HCEC 1CT (cell line): ENCODE measurements at places on chromosomes 3 and 15.

GRCh38 chr3:46948830-46949671 lies 27.5 kb downstream of the CCDC12 start:
- no peak for DNase-seq

DNA sequence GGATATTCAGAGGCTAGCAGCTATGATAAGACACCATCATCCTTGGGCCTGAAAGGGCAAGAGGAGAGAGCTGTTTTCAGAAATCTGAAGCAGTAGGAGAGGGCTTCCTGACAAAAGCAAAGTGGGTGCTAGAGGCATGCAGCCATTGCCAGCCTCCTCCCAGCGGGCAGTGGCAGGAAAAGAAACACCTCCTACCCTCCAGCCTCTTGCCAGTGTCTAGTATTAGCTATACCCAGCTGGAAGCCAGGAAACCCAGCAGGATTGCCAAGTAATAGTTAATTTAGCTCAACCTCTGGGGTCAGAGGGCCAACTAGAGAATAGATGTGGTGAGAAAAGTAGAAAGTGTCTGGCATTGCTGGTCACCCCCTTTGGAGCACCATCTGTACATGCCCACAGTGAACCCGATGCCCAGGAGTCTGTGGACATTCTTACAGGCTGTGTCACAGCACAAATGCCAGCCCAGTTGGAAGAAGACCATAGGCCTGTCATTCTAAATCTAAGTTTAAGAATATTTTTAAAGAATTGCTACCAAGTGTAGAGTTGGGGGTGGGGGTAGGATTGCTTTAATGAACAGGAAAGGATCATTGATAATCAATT lies 85.3 kb downstream of the HCN4 start:
- DNase-seq = no peak

DNA sequence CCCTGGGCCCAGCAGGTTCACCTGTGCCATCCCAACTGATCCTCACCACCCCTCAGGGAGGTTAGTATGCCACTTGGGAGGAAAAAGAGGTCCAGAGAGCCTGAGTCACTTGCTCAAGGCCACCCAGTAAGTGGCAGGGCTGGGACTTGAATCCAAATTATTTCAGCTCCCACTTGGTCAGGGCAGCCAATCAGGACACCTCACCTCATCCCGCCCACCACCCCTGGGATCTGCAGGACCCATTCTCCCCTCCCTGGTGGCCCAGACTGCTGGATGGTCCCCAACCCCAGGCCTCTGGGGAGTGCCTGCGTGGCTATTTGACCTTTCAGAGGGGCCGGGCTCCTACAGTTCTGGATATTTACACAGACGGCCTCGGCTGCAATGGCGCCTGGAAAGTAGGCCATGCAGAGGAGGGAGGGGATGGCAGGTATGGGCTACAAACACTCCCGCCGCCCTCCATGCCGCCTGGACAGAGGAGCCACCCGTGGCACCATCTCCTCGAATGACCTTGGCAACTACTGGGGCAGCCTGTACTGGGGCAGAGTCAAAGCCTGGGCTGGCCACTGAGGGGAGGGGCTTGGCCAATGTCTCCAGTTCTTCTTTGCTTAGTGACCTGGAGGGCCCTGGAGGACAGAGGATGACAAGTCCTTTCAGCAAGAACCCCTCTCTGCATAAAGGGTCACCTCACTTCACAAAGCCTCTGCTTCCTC lies 153.6 kb upstream of the LINGO1 start:
- DNase-seq = no peak

DNA sequence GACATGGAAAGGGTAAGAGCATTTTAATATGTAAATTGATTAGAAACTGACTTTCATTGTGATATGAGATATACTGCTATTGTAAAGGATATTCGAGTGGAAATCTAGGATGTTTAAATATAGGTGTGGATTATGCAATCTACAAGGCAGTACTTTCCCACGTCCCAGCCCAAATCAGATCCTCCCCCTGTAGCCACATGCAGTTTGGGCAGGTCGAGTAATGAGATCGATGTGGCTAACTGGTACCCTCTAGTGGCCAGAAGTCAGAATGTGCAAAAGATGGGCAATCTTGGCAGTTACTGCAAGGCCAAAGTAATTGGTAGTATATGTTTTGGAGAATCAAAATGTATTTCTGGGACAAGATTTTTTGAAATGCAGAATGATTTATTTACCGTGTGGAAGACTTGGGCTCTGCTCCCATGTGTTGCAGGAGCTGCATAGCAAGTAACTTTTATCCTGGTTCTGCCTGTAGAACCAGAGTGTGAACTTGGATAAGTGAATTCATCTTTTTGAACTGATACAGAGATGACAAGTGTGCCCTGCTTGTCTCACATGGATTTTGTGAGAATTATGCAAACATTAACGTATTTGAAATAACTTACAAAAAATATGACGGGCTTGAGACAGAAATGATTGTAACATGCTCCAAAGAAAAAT lies 94.5 kb upstream of the ADAMTSL3 start:
- DNase-seq = peak; percentile 65

GRCh38 chr15:79283252-79284048 lies 928 bp downstream of the ANKRD34C start:
- no peak for DNase-seq

DNA sequence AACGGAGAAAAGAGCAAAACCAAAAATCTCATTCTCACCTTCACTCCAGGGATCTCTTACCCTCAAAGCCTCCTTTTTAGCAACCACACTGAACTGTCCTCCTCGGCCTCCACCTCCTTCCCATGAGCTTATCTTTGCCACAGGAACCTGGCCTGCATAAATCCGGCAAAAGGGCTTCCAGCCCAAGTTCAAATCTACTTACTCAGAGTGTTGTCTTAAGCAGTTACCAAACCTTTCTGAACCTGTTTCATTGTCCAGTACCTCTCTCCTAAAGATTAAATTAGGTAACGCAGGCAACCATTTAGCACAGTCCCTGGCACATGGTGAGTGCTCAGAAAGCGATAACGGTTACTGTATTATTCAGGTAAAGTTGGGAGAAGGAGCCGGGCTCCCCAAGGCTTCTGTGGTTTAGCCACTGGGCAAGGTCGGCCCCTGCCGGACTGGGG lies 777 bp downstream of the CIB1 start:
- DNase-seq = no peak

GRCh38 chr3:178845420-178846118 lies 226.0 kb downstream of the ZMAT3 start:
- peak; percentile 30 for DNase-seq

GRCh38 chr3:67983166-67983565 lies 328.8 kb upstream of the SUCLG2 start:
- no peak for DNase-seq

DNA sequence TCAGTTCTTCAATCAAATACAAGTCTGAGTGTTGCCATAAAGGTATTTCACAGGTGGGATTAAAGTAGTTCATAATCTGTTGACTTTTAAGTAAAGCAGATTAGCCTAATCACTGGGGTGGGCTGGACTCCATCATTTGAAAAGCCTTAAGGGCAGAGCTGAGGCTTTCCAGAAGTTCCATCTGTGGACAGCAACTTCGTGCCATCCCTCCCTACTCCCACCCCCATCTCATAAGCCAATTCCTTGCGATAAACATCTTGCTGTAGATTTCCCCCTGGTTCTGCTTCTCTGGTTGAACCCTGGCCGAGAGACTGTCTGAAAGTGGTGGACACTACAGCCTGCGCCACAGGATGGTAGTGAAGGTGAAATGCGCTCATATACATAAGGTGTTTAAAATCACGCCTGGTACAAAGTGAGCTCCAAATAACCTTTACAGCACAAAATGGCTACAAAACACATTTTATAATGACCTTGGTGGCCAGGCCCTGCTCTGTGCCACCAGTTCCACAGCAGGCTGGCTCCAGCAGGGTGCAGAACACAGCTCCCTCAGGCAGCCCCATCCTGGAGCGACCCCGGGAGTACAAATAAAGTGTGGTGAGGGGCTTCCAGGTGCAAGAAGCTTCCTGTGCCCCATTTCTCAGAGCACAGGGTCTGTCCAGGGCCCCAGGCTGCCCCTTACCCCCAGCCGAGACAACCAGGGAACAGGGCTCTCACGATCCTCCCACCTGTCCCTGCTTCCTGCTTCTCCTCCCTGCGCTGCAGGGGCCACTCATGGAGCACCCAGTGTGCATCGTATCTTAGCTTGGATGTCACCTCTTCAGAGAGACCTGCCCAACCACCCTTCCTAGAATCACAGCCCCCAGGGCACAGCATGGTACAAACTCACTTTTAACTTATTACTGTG lies 25.8 kb upstream of the GATA2 start:
- no peak for DNase-seq

DNA sequence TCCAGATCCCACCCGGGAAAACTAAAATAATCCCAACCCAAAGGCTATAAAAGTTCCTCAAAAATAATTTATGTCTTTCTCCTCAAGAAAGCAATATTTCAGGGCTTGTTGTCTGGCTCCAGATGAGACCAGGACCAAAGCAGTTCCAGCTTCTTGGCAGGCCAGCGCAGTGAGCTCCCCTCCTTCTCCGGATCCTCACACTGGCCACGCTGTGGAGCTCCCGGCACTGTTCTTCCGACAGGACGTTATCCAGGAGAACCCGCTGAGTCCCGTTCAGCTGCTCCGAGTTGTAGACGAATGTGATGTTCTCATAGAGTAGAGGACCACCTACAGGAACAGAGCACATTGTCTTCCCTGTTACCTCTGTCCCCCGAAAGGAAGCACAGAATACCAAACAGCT lies 146.3 kb downstream of the P3H2 start:
- no peak for DNase-seq

GRCh38 chr3:134904776-134905646 lies 110.0 kb downstream of the EPHB1 start:
- DNase-seq = no peak

DNA sequence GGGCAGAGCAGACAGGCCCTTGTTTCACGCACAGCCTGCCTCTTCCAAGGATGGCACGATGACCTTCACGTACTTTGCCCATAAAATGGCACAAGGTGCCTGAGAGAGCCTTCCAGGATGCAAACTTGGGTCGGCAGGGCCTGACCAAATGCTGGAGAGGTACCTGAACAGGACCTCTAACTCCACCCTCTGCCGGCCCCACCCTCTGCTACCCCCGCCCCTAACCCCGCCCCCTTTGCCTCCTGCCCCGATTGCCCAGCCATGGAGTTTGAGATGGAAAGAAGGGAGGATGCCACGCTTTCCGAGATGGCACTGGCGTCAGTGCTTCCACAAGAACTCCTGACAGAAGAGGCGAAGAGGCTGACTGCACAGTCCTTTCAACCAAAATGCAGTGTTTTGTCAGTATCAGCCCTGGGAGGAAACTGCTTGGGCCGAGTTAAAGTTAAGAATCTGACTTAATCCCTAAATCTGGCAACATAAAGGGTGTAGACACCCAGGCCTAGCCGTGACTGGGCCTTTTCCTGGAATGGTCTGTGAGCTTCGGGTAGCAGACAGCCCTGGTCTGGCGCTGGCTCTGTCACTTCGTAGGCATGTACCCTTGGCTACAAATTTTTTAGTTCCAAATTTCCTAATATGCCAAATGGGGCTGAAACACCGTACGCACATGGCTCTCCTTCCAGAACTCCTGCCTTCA lies 230.3 kb upstream of the RGMA start:
- DNase-seq = no peak

DNA sequence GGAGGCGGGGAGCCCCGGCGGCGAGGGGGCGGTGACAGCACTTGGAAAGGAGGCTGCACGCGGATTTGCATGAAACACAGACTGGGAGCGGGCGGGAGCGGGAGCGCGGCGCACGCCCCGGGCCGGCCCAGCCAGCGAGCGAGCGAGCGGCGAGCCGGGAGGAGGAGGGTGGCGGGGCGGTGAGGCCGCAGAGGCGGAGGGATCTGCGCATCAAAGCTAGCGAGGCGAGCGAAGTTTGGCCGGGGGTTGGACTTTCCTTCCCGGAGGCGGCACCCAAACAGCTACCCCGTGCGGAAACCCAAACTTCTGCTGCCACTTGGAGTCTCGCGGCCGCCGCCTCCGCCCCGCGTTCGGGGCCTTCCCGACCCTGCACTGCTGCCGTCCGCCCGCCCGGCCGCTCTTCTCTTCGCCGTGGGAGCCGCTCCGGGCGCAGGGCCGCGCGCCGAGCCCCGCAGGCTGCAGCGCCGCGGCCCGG lies at the start of gene SMAD3:
Gene SMAD3, plus strand, starts transcription at position 72 of the 475 bp plus-strand sequence. CDS start 553 bp downstream, outside the sequence.
- DNase-seq = peak; percentile 92

DNA sequence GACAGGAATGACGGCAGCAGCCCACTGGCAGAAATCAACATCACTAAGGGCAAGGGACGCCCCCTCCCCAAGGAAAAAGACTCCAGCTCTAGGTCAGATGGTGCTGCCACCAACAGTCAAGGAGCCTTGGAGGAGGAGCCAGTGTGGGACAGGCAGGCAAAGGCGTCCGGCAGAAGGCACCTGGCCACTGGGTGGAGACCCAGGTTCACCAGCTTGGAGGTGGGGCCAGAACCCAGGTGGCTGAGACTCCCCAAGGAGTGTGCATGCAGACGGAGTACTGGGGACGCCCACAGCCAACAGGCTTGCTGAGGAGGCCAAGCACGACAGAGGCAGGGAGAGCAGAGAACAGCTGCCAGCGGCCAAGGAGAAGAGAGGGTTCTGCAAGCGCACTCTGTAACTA lies 35.2 kb downstream of the PTPN23 start:
- DNase-seq = no peak

GRCh38 chr3:72307438-72308115 lies 522.6 kb upstream of the PROK2 start:
- no peak for DNase-seq

- DNase-seq = no peak
These were observed 355.5 kb upstream of the ROPN1 start for GRCh38 chr3:124347418-124347817.

- DNase-seq = no peak
These were observed 2.8 kb upstream of the TOPAZ1 start for GRCh38 chr3:44238889-44239288.

- DNase-seq = no peak
These were observed 486.8 kb downstream of the PDCD6IP start for GRCh38 chr3:34284959-34285826.

DNA sequence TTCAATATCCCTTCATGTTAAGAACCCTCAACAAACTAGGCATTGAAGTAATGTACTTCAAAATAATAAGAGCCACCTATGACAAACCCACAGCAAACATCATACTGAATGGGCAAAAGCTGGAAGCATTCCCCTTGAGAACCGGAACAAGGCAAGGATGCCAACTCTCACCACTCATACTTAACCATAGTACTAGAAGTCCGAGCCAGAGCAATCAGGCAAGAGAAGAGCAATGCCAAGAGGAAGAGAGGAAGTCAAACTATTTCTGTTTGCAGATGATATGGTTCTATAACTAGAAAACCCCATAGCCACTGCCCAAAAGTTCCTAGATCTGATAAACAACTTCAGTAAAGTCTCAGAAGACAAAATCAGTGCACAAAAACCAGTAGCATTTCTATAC lies 161.9 kb downstream of the UBE2E2 start:
- DNase-seq = no peak

- no peak for DNase-seq
These were observed 79.6 kb downstream of the ARNT2 start for GRCh38 chr15:80483725-80484161.

- DNase-seq = peak; percentile 24
These were observed 158.1 kb downstream of the SSR3 start for GRCh38 chr3:156396851-156397250.

- no peak for DNase-seq
These were observed 240.0 kb downstream of the ZNF621 start for GRCh38 chr3:40764747-40765146.

GRCh38 chr15:73240866-73241499 lies 127.8 kb downstream of the HCN4 start:
- peak; percentile 29 for DNase-seq
